ENCODE measurements at places on chromosomes 6 and 20.

- DNase-seq = no peak
Measured at GRCh38 chr6:11771473-11772048, 7.0 kb downstream of the ADTRP start.

GRCh38 chr6:108167449-108168089 lies 1.7 kb downstream of the NR2E1 start:
- no peak for DNase-seq

GRCh38 chr6:158516098-158516497 lies 43.8 kb upstream of the TMEM181 start:
- DNase-seq = no peak

DNA sequence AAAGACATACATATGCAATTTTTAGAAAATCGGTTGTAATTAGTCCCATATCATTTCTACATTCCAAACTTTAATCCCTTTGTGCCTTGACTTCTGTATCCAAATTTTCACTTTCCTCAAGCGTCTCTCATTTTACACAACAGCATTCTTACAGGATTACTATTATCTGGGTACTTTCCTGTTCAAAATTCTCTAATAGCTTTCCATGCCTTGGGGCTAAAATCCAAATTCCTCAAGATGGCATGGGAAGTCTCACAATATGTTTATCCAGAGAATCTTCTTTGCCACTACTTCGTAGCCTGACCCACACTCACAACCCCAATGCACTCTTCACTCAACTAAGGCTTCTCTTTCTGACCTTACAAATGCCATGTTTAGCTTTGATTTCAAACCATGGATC lies 125.0 kb downstream of the TBX18 start:
- no peak for DNase-seq

DNA sequence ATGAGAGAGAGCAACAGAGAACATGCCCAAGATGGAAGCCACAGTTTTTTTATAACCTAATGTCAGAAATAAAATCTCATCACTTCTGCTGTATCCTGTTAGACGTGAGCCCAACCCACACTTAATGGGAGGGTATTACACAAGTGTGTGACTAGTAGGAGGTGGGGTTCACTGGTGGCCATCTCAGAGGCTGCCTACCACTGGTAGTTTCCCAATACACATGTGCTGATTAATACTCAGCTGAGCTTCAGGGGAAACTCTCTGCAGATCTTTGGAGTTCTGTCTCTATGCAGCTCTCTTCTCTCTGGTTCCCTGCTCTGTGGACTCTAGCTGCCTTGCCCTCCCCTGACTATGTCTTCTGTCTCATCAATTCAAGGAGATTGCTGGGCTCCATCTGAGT lies 35.7 kb downstream of the CNBD2 start:
- DNase-seq = no peak

GRCh38 chr6:156359912-156360311 lies 417.3 kb upstream of the ARID1B start:
- no peak for DNase-seq

GRCh38 chr6:95802978-95803377 lies 212.8 kb upstream of the FUT9 start:
- DNase-seq = no peak

GRCh38 chr6:130326496-130326895 lies 39.3 kb upstream of the TMEM200A start:
- DNase-seq = no peak

DNA sequence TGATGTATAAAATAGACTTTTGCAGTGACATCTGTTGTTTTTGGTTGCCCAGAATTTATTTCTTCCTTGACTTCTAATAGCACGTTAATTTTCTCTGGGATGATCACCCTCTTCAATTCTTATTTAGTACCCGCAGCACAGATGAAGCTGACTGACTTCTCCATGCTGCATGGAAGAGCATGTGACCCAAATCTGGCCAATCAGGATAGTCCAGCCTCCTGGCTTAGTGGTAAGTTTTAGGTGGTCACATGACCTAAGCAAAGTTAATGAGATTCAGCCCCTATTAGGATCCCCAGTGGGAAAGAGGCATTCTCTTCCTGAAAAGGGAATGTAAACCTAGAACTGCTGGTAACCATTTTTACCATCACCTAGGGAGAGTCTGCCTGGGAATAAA lies 13.8 kb upstream of the SIRT5 start:
- no peak for DNase-seq

- DNase-seq = peak; percentile 85
Measured at GRCh38 chr6:163643866-163644265, 229.3 kb downstream of the QKI start.

- DNase-seq = no peak
Measured at GRCh38 chr20:50127587-50128519, 14.9 kb upstream of the UBE2V1 start.
